ENCODE measurements at places on chromosomes 3 and 15.
A peak's percentile ranks its signal among the peaks of the same experiment; 100 is the strongest.

GRCh38 chr3:128359060-128359664, 107.5 kb downstream of the DNAJB8 start:
- DNase-seq: no peak

DNA sequence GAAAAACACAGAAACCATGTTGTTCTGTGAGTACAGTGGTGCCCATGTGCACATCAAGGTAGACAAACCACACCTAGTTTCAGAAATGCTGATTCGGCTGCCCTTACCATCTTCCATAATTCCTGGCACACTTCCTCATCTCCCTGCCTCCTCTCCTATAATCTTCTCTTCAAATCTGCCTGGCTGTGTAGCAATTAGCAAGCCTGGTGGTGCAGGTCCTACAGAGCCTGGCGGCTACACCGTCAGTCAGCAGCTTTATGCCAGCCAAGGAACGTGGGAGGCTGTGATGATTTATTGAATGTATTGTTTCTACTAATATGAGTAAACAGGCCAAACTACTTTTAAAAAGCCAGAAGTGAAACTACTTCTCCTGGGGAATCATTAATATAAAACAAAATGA, 106.8 kb downstream of the SEMA6D start:
- no peak for DNase-seq

DNA sequence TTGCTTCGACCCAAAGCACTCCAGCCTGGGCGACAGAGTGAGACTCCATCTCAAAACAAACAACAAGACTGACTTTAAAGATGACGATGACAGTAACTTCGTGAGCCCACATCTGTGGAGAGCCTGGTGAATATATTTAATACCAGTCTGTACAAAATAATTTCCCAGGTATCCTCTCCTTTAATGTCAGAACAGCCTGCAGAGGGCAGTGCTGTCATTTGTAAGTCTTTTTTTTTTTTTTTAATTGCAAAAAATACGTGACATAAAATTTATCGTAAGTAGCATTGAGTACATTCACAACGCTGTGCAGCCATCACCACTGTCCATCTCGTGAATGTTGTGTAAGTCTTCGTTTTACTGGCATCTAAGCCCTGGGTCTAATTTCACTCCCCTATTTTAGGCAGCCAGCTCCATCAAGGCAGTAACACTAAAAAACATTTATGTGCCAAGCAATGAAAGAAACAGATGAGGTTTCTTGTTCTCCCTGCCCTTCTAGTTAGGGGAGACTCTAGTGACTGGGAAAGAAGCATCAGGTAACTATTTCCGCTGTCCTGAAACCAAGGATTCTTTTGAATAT, 1.4 kb downstream of the HTD2 start:
- peak; percentile 55 for DNase-seq

DNA sequence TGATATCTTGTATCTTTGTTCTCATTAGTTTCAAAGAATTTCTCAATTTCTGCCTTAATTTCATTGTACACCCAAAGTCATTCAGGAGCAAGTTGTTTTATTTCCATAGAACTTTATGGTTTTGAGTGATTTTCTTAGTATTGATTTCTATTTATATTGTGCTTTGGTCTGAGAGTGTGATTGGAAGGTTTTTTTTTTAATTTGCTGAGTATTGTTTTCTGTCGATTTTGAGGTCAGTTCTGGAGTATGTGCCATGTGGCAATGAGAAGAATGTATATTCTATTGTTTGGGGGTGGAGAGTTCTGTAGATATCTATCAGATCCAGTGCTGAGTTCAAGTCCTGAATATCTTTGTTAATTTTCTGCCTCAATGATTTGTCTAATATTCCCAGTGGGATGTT, 138.4 kb downstream of the MOBP start:
- no peak for DNase-seq

DNA sequence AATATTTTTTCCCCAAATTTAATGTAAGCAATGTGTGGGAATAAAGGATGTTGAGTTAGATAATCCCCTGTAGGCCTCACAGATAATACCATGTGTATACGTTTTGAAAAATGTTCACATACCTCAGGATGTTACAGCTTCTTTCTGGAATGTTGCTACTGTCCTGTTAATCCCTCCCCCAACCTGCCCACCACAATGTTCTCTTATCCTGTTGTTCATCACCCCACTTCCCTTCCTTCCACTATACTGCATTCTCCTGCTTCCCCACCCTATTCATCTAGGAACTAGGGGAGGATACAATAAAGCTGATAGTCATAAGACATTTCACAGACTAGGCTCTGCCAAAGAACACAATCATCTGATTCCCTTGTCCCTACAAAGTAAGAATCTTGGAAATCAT, 92.1 kb downstream of the IGF2BP2 start:
- peak; percentile 34 for DNase-seq

Measured in endodermal cell (in vitro differentiated cells).